ENCODE measurements at places on chromosomes 1 and 21.

GRCh38 chr1:185080422-185080821 lies 35.1 kb downstream of the RNF2 start:
- DNase-seq: no peak

- DNase-seq: no peak
Measured at GRCh38 chr1:6218375-6219164, 12.7 kb downstream of the RNF207 start.

GRCh38 chr1:208025031-208025430 lies 114.1 kb upstream of the CD34 start:
- no peak for DNase-seq

DNA sequence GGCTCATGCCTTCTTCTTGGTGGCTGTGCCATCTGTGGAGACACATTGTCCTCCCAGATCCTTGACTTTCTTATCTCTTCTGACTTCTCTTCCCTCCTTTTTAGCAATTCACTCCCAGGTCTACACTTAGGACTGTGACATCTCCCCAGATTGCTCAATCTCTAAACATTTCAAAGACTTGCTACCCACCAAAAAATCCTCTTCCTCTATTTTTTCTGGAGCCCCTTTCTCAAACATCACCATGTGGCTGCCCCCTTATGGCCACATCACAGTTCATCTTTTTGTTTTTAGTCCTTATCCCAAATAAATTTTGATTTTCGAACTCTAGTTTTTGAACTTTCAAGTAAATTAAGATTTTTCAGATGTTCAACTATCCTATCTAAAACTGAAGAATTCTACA lies 148.6 kb upstream of the HOOK1 start:
- DNase-seq: peak; percentile 17

- DNase-seq: peak; percentile 86
Measured at GRCh38 chr21:14603202-14603601, 57.1 kb upstream of the SAMSN1 start.

GRCh38 chr1:114218361-114219171 lies 64.9 kb upstream of the SYT6 start:
- no peak for DNase-seq

DNA sequence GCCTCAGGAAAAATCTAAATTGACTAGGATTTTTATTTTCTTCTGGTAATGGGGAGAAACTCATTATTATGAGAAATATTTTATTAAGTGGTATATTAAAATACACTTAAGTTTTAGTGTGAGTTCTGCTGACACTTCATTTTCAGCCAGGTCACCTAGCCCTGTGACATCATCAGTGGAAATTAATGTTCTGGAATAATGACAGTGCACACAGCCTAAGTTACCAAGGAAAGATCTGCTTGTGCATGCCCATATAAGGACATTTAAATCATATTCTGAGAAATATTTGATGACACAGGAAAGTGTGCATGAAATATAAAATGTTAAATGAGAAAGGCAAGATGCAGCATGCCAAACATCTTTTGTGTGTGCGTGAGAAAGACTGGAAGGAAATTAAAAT lies 102.0 kb downstream of the KIF14 start:
- peak; percentile 7 for DNase-seq

DNA sequence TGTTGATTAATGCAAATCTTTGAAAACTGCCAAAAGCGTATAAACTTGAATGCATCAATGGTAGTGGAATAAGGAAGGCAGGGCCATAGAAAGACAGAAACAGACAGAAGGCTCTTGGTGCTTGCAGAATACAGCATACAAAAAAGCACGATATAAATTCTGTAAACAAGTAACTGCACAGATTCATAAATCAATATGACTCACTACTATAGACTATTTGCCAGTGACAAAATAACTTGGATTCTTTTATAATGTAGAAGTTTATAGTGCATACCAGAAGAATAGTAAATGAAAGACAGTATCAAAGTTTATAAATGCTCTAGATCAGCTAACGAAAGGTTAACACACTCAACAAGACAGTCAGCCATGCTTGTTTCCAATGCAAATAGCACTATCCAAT lies 349.6 kb downstream of the PTBP2 start:
- peak; percentile 17 for DNase-seq

DNA sequence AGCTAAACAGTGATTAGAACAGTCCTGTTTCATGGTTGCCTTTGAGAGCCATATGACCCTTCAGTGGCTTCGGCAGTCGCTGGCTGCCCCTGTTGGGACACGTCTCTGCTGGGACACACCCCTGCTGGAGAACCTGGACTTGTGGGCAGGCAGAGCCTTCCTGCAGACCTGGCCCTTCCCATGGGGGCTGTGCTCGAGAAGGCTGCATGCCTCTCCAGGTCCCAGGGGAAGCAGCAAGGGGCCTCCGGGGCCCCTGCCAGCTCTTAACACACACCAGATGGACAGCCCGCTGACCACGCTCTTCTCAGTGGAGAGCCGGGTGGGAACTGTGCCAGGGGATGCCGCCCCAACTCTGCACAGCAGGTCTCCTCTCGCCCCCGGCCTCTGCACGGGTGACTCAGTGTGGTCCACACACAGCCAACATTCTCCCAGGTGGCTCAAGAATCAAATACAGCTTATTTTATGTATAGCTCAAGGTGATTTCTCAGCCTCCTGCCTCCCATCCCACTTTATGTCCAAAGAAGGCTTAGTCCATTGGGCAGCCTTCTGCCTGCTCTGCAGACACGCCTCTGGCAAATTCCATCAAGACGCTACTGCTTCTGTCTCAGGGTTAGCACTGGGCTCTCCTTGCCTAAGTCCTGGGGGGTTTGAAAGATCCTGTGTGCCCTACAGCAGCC lies 450.8 kb downstream of the KIF26B start:
- DNase-seq: peak; percentile 67

DNA sequence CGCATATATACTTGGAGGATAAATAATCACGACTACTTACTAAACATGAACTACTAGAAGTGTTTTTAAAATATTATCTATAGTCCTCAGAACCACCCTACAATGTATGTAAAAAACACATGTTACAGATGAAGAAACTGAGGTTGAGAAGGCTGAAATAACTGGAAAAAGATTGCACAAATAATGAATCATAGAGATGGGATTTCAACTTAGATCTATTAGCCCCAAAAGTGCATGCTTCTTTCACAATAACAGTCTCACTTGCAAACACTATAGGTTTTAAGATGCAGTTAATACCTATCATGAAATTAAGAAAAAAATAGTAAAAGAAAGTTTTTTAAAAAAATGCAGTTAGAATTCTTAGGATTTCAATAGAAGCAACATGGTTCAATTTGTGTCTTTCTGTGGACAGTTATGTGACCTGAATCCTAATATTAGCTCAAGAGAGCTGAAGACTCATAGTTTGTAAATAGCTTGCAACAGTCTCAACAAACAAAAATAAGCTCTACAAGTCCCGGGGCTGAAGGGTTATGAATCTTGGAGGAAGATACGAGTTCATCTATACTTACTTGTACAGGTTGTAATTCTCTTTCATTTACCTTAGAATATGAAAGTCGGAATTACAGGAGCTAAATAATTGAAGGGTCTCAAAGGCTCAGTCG lies 58.6 kb upstream of the NTPCR start:
- DNase-seq: peak; percentile 82

DNA sequence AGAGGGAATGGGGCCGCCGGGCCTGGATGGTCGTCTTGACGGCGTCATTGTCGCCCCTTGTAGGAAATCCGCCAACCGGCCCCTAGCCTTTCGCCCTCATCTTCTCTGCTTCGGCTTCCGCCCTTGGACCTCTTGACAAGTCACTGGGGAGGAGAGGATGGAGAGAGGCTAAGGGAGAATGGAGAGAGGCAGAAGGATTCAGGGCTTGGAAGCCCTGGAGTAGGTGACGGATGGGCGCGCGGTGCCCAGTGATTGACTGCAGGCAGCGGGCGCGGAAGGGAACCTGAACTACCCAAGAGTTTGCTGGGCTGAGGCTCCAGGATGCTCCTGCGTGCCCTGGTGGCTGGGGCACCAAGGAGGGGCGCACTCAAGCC lies 651 bp downstream of the PDE4B start:
- DNase-seq: peak; percentile 3

- DNase-seq: no peak
Measured at GRCh38 chr1:146019231-146020057, 2.1 kb downstream of the HJV start.

GRCh38 chr1:112638110-112638428 lies 18.4 kb downstream of the CAPZA1 start:
- DNase-seq: no peak

- peak; percentile 34 for DNase-seq
Measured at GRCh38 chr1:67590329-67590728, 94.7 kb upstream of the GADD45A start.

- no peak for DNase-seq
Measured at GRCh38 chr1:22418312-22418711, 33.3 kb upstream of the ZBTB40 start.

DNA sequence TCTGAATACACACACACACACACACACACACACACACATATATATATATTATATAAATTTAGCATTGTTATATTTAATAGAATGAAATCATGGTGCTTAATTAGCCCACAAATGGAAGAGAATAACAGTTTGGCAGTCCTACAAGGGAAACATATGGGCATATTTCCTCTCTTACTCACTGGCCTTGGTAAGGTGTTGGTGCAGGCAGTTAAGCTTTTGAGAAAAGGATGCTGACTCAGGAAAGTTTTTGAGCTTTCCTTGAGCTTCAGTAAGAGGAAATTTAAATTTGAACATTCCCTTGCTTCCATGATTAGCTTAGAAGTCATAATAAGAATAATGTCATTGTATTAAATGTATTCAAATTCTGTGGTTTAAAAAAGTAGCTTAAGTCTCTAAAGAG lies 37.0 kb upstream of the B3GALT5 start:
- DNase-seq: peak; percentile 28

DNA sequence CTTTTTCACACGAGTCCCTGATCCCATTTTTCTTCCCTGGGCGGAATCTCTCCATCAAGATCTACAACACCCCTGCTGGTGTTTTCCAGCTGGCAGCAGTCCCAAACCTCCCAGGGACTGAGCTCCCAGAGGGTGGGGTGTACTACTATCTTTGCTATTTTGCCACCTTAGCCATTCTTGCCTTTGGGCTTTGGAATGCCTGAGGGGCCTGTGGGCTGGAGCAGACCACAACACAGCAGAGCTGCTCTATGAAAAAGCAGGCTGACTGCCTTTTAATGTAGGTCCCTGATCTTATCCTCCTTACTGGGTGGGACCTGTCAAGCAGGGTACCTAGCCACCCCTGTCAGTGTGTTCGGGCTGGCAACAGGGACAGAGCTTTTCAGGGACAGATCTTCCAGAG lies 91.9 kb downstream of the KCNT2 start:
- DNase-seq: no peak

DNA sequence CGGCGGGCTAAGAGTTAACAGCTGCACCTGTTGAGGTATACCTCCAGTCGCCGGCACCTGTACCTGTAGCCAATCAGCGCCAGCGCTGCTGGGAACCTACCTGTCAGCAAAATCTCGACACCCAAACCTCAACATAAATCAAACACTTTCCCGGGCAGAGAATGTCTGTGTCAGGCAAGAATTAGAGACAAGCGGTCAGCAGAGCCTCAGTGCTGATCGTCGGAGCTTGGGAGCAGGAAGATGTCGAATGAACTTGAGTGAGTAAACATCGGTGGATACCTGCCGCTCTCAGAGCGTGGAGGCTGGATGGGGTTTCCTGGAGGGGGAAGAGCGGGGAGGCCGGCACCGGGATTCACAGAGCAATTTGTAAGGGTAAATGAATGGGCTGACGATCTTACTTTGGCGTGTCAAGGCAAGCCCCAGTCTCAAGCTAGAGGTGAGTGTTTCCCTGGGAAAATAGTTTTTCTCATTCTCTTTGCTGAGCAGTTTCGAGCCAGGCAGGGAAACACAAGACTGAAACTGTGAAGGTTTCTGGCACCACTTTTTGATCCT lies at the start of gene GRHL3:
Gene GRHL3 (plus strand): TSS at position 46 of the 552 bp plus-strand sequence. CDS start 195 bp downstream, at position 241.
- DNase-seq: peak; percentile 31

DNA sequence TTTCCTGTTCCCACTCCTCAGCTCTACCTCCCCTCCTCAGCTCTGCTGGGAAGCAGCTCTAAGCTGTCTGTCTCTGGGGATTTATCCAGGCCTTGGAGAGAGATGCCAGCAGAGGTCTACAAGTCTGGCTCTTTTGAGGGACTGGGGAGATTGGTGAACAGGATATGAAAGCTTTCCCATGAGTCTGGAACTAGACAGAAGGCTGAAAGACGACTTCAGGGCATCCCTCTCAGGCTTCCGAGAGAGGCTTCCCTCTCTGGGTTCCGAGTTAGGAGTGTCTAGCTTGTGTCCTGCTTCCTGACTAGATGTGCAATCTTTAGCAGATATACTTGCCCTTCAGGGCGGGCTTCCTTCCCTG lies 733 bp downstream of the TMEM35B start:
- peak; percentile 33 for DNase-seq

DNA sequence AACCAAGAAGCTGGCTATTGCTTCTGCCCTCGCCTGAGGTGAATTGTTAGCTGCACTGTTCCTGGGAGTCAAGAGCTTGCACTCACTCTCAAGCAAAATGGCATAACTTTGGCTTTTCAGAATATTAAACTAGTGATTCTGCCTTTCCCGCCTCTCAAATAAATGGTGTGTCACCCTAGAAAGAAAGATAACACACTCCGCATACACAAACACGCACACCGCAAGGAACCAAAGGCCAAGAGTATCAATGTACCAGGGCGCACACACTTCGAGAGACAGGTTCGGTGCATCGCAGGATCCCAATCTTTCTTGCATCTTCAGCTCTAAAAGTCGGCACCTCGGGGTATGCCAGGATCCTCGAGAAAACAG lies 470 bp upstream of the RTCA start:
- DNase-seq: peak; percentile 70

DNA sequence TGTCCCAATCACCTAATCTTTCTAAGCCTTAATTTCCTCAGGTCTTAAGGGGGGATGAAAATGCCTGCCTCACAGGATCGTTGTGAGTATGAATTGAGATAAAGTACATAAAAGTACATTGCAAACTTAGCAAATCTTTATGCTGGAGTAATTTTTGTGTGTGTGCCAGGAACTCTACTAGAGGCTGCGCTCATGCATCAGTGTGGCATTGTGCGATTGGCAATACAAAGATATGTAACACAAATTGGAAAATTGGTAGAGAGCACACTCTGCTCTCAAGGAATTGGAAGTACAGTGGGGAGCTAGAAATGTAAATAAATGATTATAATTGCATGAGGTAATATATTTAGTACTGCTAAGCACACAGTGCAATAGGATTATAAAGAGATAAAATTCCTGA lies 398.3 kb downstream of the DUSP10 start:
- DNase-seq: no peak

DNA sequence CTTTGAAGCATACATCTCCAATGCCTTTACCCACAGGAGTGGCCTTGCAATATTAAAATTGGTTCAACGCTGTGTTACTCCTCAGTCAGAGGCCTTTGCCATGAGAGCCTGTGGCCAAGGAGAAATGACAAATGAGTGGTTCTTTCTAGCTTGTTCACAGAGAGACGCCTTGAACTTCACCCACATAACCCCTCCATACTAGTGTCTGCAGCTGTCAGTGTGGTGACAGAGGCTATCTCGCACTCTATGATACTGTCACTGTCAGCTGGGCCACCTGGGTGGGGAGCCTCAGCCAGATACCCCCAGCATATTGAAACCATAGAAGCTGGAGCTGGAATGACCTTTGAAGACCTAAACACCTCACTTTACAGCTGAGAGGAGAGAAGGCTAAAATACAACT lies 57.4 kb upstream of the LBR start:
- DNase-seq: no peak
